NCI-H1436 (cell line): ENCODE measurements at places on chromosomes 4 and X.

- DNase-seq: no peak
Observed at GRCh38 chr4:42345962-42346544, 51.2 kb upstream of the SHISA3 start.

DNA sequence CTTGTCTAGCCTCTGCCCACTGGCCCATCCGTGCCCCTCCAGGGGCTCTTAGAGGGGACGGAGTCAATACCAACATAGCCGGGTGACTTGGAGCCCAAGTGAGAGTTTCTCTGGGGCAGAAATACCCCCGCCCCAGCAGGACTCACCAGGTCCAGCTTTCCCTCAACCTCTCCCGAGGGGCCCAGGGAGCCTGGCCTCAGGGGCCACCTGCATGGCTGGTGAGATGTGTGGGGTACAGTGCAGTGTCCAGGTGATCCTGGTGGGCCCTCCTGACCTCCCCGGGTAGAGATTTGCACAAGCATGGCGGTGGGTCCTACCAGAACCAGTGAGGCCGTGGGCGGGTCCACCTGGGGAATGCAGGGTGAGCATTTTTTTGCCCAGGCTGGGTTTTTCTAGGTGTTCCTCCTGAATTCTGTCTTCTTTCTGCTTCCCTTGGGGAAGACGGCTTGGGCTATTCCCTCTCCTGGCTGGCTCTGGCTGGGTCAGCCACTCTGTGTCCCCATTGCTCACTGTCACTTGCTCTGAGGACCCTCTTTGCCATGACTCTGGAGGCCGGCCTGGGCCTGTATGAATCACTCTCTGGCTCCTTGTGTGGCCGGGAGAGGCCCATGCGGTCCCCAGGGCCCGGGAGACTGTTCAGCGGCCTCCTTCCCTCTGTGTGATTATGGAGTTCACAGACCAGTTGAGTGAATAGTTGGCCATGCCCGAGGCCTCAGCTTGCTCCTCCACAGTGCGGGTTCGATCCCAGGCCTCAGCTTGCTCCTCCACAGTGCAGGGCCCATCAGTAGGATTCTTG is 71.0 kb upstream of the NKX1-1 start:
- no peak for DNase-seq

DNA sequence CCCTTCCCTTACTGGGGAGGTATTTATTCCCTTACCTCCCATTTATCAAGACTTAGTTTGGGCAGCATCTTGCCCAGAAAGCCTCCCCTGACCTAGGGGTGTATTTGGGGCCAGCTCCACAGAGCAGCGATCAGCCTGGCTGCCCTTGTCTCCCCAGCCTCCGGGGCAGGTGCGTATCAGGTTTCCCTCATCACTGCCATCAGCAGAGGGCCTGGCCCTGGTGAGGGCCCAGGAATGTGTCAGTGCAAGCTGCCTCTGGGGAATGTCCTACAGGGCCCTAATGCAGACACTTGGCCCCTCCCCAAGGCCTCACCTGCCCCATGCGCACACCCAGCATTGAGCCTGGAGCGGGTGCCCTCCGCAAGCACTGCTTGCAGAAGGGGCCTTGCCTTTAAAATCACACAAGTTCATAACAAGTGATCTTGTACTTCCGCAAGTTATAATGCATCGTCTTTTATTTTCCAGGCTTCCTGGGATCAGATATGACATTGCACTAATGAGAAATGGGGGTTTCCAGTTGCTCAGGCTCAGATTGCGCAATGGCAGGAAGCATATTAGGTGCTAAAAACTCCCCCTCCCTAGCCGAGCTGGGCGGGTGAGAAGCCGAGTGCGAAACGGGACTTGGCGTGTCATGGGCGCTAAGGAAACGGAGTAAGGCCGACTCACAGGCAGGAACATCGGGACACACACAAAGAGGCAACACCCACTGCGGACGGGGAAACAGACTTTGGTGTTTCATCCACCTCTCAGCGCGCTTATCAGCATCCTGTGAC is 25.4 kb upstream of the AFAP1 start:
- no peak for DNase-seq

DNA sequence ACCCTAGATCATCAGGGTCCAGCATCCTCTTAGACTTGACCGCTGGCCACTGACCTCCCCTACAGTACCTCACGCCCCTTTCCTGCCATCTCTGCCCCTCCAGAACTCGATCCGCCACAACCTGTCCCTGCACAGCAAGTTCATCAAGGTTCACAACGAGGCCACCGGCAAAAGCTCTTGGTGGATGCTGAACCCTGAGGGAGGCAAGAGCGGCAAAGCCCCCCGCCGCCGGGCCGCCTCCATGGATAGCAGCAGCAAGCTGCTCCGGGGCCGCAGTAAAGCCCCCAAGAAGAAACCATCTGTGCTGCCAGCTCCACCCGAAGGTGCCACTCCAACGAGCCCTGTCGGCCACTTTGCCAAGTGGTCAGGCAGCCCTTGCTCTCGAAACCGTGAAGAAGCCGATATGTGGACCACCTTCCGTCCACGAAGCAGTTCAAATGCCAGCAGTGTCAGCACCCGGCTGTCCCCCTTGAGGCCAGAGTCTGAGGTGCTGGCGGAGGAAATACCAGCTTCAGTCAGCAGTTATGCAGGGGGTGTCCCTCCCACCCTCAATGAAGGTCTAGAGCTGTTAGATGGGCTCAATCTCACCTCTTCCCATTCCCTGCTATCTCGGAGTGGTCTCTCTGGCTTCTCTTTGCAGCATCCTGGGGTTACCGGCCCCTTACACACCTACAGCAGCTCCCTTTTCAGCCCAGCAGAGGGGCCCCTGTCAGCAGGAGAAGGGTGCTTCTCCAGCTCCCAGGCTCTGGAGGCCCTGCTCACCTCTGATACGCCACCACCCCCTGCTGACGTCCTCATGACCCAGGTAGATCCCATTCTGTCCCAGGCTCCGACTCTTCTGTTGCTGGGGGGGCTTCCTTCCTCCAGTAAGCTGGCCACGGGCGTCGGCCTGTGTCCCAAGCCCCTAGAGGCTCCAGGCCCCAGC is 5.2 kb downstream of the FOXO4 start:
- DNase-seq: no peak

- no peak for DNase-seq
Observed at GRCh38 chrX:30161043-30161442, 54.3 kb upstream of the MAGEB2 start.

DNA sequence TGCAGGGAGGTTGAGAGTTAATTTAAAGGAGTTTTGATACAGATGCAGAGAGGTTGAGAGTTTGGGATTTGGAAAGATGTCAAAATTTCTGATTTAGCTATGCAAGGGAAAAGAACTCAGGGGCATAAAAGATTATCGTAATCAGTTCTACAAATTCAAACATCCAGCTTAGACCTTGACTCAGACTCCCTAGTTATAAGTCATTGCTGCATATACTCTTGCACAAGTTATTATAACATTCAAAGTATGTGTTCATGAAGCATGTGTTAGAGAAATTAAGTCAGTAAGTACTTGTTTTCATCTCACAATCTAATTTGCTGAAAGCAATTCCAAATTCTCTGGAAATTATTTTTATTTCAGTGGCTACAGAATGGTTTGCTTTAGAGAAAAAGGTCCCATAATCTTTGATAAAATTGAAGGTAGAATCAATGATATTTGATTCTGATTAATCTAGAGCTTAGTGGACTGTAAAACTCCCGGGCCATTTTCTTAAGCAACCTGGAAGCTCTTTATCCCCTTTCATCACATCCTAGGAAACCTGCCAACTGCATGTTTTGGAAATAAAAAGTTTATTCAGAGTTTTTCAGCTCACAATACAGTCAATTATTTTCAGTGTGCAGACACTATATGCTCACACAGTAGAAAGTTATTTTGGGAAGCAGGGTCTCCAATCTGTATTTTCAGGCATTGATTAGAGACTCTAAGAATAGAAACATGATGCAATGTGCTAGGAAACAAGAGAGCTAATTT is 132.9 kb upstream of the SPANXC start:
- no peak for DNase-seq

DNA sequence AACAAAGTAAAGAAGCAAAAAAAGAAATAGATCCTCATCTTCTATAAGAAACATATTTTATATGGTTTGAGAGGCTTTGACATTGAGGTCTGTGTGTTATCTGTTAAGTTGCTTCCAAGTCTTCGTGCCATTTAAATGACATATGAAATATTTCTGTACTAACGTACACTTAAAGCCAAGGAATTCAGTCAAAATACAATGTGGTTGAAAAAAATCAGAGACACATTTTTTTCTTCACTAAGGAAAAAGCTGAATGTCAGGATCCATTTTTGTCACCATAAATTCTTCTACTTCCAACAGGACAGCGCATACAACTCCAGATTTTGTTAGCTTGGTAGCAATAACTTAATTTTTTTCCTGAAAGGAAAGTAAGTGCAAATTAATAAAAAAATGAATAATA is 168.5 kb downstream of the FAT4 start:
- no peak for DNase-seq

DNA sequence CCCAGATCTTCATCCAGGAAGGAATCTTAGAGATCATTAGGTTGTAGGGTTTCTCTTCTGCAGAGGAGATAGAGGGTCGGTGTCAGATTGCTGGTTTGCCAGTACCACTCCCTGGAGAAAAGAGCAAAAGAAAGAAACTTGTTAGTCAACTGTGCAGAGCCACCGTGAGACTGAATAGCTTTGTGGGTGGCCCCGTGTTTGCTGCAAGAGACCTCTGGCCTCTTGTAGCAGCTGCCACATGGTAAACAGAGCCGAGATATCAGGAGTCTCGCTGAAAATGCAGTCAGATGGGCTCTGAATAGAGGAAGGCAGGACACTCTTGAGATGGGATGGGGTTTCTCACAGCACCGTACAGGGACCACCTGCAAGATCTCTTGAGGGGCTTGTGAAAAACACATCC is 149.7 kb downstream of the PTTG2 start:
- no peak for DNase-seq

DNA sequence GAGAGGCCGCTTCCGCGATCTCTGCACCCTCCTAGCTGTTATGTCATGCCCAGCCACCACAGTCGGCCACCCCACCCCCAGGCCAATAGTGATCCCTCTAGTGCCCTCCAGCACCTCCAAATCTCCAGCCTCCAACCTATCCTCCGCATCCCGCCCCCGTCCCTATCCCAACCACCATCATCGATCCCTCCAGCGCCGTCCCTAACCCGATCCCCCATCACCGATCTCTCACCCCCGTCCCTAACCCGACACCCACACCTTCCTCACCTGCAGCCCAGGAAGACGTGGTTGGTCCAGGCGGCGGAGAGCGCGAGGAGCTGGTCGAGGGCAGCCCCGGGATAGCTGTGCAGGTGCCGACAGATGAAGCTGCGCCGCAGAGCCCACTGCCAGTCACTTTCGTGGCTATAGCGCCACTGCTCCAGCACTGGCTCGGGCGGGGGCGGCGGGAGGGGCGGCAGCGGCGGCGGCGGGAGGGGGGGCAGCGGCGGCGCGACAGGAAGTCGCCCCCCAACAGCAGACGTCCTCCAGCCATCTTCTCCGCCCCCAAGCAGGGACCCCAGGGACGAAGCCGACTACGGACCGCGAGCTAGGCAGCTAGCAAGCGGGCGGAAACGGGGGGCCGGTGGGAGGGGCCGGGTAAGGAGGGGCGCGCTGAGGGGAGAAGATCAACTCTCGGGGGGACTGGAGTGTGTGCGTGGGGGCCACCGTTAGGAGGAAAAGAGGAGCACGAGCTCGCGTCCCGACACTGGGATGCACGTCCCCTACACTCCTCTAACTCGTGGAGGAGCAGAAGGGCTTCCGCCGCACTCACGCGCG is 552 bp downstream of the NKRF start:
- DNase-seq: peak; percentile 42

DNA sequence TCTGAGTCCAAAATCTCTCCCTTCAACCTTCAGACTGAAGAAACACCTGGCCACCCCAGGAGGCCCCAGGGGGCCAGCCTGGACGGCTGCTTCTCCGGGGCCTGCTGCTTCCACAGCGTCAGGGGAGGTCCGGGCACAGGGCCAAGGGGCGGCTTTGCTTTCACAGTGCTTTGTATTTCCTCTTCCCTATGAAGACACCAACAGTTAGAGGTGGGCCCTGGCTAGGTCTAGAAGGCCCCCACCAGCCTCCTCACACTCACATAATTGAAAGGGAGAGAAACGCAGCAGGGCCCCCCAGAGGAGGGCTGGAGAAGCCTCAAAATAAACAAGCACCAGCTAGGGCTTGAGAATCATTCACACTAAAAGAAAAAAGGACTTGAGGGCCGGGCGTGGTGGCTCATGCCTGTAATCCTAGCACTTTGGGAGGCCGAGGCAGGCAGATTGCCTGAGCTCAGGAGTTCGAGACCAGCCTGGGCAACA is 17.8 kb downstream of the SCD5 start:
- peak; percentile 91 for DNase-seq

DNA sequence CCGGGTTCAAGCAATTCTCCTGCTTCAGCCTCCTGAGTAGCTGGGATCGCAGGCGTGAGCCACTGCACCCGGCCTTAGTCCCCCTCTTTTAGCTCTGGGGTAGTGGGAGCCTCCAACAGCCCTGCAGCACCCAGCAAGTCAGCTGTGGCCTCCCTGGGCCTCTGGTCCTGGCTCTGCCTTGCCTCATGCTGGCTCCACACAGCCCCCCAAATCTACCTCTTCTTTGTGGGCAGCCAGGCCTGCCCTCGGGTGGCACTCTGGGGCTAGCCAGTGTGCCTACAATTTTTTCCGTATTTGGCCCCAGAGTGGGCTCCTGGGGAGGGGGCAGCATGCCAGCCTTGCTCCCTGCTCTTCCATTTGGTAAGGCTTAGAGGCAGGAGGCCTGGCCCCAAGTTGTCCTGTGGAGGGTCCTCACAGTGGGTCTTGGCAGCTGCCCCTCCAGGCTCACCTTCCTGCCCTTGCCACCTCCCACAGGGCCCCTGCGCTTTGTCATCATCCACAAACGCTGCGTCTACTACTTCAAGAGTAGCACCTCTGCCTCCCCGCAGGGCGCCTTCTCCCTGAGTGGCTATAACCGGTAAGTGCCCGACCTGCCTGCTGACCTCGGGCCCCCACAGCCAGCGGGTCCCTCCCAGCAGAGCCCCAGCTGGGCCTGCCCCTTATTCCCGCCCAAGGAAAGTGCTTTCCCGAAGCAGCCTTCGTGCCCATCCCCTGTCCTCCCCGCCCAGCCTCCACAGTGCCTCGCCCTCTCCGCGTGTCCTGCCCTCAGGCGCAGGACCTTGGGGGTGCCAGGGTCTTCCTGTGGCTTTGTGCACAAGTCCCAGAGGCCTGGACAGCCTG is 21.0 kb upstream of the ADD1 start:
- no peak for DNase-seq

GRCh38 chr4:7275067-7275466 is 82.7 kb downstream of the SORCS2 start:
- DNase-seq: no peak

- DNase-seq: peak; percentile 74
Observed at GRCh38 chr4:171846232-171846631, 33.0 kb downstream of the GALNTL6 start.

GRCh38 chr4:78863991-78864390 is 75.2 kb downstream of the PAQR3 start:
- DNase-seq: no peak

DNA sequence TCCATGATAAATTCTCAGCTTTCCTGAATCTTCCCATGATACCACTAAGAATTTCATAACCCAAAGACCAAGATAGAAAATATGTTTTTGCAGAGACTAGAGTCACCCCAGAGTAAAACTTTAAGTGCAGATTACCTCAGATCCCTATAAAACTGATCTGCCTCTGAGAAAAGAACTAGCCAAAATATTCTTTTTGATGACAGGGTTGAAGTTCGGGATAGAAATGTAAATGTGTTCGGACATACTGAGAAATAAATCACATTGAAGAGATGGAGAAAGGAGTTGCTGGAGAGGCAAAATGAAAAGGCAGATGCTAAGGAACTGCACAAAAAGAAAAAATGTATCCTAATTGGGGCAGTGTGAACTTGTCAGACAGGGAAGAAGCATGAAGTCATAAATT is 501.8 kb downstream of the ANKRD50 start:
- no peak for DNase-seq

- no peak for DNase-seq
Observed at GRCh38 chr4:168421671-168422070, 58.6 kb downstream of the DDX60L start.
